Cardiac muscle cell (in vitro differentiated cells and primary cell): ENCODE measurements at places on chromosomes 6 and 20. TPM values are rescaled to one million over a fixed set of nuclear protein-coding genes. Genes with fewer than 3 reads are reported as not detected.

BCAS4 gene
- 16.1 and 23.6 TPM in 2 replicates for total RNA-seq

GSTA2 gene
- total RNA-seq = not detected in 2 replicates

PBOV1 gene
- total RNA-seq = not detected in 2 replicates

LAMA2 gene
- 52.0 and 78.1 TPM in 2 replicates for total RNA-seq

ERVFRD-1 gene
- total RNA-seq = not detected in 2 replicates

CLVS2 gene
- 0.03 and 0.04 TPM in 2 replicates for total RNA-seq

SLC22A7 gene
- not detected in 2 replicates for total RNA-seq
